ENCODE measurements at places on chromosomes 3 and 15. TPM values are rescaled to one million over a fixed set of nuclear protein-coding genes. Genes with fewer than 3 reads are reported as not detected.
A peak's percentile ranks its signal among the peaks of the same experiment; 100 is the strongest.

GHSR gene
- total RNA-seq, result not detected

GRCh38 chr3:43704697-43705096, 14.0 kb downstream of the ABHD5 start:
- no peak for DNase-seq

PCSK6 gene
- total RNA-seq, result 22.4 TPM

DNA sequence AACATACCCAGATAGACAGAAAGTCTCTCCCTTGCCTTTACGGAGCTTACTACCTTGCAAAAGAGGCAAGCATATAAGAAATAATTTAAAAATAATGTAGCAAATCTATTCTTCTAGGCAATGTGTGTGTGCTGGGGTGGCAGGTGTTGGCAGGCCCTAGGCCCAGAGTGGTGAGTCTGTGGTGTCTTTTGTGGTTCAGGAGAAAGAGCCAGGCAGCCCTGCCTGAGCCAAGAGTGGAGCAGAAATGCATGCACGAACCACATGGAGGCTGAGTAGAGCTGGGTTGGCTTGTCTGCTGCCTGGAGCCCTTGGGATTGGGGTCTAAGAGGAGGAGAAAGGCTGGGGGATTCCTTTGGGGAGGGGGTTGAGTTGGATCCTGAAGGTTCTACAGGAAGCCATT, 70.2 kb upstream of the MYZAP start:
- DNase-seq, result no peak

DNA sequence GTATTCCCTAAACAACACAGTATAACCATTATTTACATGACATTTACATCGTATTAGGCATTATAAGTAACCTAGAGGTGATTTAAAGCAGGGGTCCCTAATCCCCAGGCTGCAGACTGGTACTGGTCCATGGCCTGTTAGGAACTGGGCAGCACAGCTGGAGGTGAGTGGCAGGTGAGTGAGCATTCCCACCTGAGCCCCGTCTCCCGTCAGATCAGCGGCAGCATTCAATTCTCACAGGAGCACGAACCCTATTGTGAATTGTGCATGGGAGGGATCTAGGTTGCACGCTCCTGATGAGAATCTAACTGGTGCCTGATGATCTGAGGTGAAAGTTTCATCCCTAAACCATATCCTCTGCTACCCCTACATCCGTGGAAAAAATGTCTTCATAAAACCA, 138.2 kb downstream of the ATP10A start:
- no peak for DNase-seq

TYRO3 gene
- 7.9 TPM for total RNA-seq

DNA sequence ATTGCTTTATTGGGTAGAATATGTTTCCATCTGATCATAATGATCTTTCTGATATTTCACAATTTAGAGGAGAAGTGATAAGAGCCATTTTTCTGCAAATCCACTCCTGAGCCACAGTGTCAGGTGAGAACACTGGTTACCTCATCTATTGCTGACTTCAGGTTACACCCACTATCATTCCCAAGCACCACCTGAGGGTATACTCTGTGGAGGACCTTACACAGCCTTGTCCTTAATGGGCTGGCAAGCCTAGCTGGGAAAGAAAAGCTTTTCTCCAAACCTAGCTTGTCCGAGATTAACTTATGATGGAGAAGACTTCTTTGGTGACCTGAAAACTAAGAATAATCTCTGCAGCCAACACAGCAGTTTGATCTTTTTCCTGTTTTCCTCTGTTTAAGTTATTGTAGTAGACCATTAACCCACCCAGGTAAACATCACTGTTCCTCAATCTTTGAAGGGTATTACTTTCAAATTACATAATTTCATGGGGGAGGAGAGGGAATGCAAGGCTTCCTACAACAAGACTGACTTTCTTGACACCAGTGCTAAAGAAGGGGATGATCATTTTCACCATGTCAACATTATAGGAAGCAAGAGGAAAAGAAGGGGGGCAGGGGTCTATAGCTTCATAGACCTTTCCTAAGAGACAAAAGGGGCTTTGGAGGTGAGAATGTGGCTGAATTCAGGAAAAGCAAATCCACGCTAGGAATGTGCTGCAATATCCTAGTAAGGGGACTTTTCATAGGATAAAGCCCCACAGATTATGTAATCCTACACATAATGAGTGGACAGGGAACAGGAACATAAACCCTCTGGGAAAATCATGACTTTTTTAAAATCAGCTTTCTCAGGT, 1.7 kb downstream of the NCEH1 start:
- no peak for DNase-seq

DNA sequence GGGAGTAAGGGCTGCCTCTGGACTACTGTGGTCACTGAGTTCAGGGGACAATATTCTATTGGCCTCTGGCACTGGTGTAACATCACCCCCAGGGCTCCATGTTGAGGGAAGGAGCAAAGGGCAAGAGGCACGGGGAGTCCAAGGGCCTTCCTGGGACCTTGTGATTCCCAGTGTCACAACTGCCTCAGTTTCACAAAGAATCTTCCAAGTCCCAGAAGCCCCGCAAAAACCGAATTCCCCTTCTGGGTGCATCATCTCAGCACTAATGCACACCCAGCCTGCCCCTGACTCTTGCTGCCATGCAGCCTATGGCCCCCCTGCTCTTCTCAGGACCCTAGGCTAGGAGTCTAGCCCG, 5.5 kb downstream of the AMOTL2 start:
- DNase-seq, result no peak

RETNLB gene
- not detected for total RNA-seq

DNA sequence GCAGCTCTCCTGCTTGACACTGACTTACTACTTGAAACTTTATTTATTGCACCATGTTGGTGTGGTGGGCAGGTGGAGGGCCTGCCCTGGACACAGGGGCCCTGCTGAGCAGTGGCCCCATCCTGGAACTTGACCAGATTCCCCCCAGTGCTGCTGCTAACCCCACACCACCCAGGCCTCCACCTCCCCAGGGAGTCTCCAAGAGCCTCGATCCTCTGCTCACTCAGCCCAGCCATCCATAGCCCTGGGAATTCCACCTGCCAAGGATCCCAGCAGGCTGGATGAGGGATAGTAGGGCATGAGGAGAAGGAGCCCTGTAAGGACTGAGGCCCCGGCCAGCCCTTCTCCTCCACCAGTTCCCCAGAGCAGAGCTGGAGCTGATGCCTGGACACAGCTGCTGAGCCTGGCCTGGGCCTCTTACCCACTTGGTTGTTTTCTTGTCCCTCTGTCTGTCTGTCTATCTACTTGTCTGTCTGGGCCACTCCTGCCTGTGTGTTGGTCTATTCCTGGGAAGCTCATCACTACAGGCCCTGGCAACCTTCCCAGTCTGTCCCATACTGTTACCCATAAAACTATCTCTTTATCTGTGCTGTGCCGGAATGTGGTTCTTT, 2.8 kb downstream of the CHAC1 start:
- DNase-seq, result no peak

LRRC34 gene
- 13.7 TPM for total RNA-seq

GRCh38 chr3:142613491-142613890, 17.3 kb downstream of the PLS1 start:
- DNase-seq, result no peak

KLHL40 gene
- not detected for total RNA-seq

- peak; percentile 87 for DNase-seq
These were observed 30.5 kb upstream of the SRP14 start for GRCh38 chr15:40069178-40070165.

SCN11A gene
- not detected for total RNA-seq

TERB2 gene
- not detected for total RNA-seq

GRCh38 chr3:190892395-190892902, 30.0 kb upstream of the GMNC start:
- DNase-seq, result no peak

FAM227B gene
- total RNA-seq, result 4.0 TPM

GRCh38 chr3:18444595-18445400, 19.7 kb upstream of the SATB1 start:
- DNase-seq, result no peak

DNA sequence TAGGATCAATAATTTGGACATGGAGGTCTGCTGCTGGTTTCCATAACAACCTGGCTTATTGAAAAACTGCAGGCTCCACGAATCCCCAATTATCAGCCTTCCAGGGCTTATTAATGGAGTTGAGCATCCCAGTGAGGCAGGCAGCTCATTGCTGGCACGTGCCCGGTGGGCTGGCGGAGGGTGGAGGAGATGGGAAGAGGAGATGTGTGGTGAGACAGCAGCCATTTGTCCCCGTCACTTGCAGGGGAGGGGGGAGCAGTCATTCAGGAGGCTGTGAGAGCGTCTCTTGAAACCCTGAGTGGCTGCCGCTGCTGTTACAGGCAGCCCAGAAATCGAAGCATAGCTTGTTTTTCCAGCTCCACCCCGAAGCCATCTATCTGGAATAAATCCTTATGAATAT, 70.6 kb downstream of the GAP43 start:
- DNase-seq, result no peak

DNA sequence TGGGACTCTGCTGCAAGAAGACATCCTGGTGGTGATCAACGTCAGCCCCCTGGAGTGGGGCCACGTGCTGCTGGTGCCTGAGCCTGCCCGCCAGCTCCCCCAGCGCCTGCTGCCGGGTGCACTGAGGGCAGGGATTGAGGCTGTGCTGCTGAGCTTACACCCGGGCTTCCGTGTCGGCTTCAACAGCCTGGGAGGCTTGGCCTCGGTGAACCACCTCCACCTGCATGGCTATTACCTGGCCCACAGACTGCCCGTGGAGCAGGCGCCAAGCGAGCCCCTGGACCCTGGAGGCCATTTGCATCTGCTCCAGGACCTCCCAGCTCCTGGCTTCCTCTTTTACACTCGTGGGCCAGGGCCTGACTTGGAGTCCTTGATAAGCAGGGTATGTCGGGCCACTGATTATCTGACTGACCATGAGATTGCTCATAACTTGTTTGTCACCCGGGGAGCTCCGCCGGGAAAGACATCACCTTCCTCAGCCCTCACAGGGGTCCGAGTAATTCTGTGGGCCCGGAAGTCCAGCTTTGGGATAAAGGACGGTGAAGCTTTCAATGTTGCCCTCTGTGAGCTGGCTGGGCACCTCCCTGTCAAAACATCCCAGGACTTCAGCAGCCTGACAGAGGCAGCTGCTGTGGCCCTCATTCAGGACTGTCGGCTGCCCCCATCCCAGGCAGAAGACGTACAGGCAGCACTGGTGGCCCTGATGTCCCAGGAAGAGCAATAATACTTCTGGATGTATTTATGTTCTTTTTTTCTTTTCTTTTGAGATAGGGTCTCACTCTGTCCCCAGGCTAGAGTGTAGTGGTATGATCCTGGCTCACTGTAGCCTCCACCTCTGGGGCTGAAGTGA, 7.6 kb downstream of the GDPGP1 start:
- no peak for DNase-seq

DNAJB8 gene
- not detected for total RNA-seq

- no peak for DNase-seq
These were observed 820 bp upstream of the HMCES start for GRCh38 chr3:129277829-129278271.

PRR20G gene
- total RNA-seq, result not detected

DNA sequence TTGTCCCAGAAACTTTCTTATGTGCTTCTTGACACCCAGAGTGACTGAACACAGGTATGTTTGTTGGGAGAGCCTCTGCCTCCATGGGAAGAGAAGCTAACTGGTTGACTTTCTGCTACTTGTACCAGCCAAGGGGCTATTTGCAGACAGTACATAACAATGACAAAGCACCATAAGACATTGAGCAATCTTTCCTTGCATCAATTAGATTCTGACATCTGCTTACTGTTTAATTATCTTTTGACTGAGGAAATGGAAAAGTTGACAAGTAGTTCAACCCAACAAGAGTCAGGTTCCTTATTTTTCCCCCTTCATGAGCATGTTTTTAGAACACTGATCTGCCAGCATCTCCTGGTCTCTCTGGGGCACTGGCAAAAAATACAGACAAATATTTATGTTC, 157.7 kb downstream of the RPLP1 start:
- DNase-seq, result no peak

DNA sequence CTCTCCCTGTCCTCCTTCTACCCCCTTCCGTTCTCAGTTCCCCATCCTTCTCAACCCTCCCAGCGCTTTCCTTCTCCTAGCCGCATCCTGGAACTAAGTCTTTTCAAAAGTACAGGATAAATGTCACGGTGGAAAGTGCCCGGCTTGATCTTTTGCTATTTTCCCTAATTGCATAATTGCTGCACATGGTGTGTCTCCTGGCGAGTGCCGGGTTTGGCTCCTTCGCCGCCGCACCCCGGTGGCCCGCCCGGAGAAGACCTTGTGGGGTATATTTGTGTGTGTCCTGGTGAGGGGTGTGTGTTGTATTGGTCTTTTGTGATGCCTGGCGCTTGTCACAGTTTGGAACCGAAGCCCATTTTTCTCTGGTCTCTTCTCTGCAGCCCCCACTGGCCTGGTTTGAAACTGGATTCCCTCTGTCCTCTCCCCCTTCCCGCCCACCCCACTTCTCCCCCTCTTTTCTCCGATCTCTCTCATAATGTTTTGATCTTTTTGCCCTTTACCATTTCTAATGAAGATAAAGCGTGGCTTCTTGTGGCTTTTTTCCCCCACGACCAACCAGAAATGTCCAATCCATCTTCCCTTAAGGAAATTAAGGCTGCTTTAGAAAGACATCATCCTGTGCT, 692 bp downstream of the UBE2E2 start:
- DNase-seq, result no peak

ZNF35 gene
- total RNA-seq, result 11.5 TPM

DNA sequence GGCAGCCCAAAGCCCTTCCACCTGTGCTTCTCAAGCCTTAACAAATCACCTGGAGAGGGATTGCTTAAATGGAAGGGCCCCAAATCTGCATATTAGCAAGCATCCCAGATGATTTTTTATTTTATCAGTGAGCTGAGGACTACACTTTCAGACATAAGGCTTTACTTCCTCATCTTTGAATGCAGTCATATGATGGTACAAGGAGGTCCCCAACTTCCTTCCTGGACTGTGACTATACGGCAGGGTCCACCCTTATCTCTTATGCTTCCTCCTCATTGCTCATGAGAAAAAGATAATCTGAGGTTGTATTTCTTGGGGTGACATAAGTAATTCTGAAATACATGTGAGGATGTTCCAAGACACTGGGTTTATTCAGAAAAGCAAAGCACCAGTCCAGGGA, 13.7 kb upstream of the HEG1 start:
- no peak for DNase-seq

ARPIN gene
- 5.2 TPM for total RNA-seq

DNA sequence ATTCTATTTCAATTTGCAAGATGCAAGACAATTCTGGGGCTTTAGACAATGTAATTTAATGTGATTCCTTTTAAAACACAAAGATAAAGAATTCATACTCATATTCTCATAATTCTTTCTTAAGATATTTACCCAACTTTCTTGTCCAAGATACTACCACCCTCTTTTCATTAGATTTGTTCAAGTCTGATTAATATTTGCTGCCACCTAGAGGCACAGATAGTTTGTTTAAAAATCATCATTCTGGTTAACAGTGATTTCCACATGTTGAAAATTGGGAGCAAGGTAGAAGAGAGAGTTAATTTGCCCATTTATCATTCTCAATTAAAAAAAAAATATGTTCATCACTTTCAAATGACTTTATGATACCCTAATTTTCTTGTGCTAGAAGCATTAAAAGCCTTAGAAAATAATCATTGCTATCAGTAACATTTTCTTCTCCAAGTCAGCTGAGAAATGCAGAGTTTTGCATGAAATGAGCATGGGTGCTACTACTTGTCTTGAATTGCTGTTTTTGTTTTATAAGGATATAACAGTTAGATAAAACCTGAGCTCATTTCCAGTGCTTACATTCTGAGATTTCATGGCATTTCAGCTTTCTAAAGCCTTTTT, 11.6 kb downstream of the TAMM41 start:
- DNase-seq, result no peak
